ENCODE measurements at places on chromosomes 7 and 10.

GRCh38 chr7:1197997-1198625 lies 34.6 kb upstream of the UNCX start:
- no peak for DNase-seq

- no peak for DNase-seq
Measured at GRCh38 chr10:97090035-97090434, 95.7 kb downstream of the SLIT1 start.

DNA sequence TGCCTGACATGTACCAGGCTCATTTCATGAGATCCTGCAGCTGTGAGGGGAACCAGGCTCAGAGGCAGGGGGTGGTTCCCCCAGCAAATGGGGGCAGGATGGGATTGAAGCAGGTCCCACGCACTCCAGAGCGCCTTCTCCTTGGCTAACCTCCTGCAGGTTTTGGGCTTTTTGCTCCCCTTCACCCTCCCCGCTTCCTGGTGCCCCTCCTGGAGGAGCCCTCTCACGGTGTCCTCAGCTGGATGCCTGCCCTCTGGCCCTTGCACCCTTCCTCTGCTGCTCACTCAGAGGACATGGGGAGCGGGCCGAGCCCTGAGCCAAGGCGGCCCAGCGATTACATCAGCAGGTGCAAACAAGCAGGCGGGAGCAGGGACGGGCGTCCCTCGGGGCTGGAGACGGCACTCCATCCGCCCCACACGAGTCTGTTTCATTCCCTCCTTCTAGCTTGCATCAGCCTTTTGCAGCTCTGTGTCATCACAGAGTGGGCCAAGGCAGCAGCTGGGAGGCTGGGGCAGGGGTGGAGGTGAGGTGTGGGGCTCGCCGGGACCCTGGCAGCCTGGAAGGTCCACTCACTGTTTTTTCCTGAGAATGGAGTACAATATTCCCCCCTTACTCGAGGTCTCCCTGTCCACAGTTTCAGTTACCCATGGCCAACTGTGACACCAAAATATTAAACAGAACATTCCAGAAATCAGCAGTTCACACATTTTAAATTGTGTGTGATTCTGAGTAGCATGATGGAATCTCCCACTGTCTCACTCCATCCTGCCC lies 52.7 kb upstream of the SLC29A3 start:
- no peak for DNase-seq

DNA sequence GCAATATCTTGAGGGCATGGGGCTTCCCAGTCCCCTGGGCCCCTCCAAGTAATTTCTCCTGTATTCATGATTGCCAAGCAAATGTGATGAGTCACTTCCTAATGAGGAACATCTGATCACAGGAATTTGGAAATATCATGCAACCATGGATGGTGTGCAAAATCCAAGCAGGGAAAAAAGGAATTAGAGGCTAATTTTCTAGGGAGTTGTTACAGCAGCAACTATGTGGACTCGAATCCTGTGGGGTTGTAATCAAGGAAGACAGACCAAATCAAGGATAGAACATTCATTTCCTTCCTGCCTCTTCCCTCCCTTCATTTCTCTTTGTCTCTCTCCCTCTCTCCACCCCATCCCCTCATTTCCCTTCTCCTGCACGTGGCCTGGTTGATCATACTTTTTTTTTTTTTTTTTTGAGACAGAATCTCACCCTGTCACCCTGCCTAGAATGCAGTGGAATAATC lies 23.9 kb upstream of the AGFG2 start:
- DNase-seq, result no peak

- DNase-seq, result no peak
Measured at GRCh38 chr10:29407280-29407858, 118.5 kb downstream of the LYZL1 start.

DNA sequence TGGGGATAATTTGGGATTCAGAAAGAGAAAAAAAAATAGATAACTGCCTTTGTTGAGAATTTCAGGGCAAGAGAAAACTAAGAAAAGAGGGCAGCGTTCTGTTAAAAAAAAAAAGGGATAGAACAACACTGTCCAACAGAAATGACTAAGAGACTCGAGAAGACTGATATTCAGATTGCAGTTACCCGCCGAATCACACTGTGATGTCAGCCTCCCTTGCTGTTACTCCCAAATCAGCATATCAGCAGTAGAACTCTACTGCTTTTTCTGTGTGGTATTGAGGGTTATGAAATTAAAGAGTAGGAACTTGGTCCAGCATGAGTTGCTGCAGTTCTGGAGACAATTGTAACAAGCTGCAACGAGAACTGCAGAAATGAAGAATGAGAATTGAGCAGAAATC lies 1.9 kb downstream of the GJC3 start:
- DNase-seq, result no peak

DNA sequence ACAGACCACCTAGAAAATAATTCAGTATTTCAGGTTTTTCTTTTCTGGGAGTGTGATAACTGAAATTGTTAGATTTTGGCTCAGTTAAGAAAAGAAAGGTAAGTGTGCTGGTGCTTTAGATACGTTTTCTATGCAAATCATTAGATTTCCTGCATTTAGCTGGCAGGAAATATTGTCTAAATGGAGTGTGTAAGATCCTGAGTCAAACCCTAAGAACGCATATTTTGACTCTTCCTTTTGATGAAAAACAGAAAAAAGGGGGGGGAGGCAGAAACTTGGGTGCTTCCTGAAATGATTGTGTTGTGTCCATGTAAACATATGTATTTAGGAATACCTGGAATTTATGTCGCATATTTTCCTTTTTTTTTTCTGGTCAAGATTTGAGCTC lies 1.2 kb downstream of the GRK5 start:
- DNase-seq, result no peak

DNA sequence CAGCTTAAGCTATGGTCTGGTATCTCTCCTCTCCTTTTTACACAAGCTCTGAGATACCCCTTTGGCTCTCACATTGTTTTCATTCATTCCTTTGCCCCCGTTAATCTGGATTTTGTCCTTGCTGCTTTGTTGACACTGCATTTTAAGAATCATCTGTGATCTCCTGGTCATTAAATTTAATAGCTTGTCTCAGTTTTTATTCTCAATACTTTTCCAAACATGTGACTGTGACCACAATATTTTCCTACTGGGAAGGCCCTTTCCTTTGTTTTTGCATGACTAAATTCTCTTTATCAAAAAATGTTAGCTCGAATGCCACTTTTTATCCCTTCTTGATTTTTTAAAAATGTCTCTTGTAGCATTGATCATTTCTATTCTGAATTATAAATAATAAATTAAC lies 171.2 kb downstream of the SUGCT start:
- DNase-seq, result no peak

GRCh38 chr10:104339469-104340110 lies 1.3 kb upstream of the ITPRIP start:
- no peak for DNase-seq

DNA sequence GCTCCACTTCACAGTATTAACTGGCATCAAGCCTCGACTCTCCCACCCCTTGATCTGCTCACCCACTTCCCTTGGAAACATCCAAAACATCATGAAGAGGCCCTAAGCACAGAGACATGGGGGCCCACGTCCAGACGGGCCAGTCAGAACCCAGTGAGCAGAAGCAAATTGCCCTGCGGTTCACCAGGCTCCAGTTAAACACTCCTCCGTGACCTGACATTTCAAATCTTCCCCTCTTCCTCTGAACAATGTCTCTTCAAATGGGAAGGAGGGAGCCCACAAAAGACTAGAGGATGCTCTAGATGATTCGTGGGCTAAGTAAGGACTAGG lies 44.8 kb downstream of the CLEC2L start:
- no peak for DNase-seq

GRCh38 chr7:87810726-87811125 lies 65.4 kb downstream of the SLC25A40 start:
- no peak for DNase-seq

DNA sequence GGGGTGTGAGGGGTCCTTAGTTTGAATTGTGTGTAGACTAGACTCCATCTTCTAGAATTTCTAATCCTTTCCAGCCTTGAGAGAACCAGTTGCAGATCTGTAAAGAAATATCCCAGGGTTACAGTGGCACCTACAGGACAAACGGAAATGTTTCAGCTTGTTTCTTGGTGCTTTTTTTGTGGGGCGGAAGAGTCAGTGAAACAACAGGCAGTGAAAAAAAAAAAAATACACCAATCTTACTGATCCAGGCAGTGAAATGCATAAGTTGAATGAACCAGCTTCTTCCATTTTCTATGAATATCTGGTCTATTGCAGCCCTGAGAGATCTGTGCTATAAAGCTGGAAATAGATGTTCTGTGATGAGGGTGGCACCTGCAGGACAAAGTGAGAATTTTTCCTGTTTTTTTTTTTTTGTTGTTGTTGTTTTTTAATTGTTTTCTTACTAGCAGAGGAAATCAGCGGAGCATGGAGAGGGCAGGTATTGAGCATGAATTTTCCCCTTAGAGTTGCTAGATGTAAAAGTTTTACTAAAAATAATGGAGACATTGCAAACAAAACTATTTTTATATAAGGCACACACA lies 81.9 kb upstream of the DYNC1I1 start:
- DNase-seq, result peak; percentile 22

DNA sequence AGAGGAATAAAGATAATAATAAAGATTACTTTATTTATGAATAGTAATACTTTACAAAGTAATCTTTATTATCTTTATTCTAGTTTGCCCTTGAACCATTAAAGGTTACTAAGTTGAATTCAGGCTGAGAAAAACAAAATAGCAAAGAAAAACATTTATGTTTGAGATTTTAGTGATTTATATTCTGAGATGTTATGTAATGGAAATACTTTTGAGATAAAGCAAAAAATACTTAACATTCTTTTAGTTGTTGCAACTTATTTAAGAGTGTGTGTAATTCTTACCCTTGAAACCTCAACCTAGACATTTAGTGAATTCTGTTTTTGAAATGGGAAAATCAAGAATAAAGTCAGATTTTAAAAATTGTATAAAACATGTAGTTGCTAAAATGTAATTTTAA lies 40.0 kb downstream of the MINPP1 start:
- DNase-seq, result no peak

GRCh38 chr10:114043532-114044246 lies at the start of gene ADRB1:
ADRB1 (plus strand) TSS chr10:114043866; CDS start chr10:114044133, 267 bp downstream.
- no peak for DNase-seq

DNA sequence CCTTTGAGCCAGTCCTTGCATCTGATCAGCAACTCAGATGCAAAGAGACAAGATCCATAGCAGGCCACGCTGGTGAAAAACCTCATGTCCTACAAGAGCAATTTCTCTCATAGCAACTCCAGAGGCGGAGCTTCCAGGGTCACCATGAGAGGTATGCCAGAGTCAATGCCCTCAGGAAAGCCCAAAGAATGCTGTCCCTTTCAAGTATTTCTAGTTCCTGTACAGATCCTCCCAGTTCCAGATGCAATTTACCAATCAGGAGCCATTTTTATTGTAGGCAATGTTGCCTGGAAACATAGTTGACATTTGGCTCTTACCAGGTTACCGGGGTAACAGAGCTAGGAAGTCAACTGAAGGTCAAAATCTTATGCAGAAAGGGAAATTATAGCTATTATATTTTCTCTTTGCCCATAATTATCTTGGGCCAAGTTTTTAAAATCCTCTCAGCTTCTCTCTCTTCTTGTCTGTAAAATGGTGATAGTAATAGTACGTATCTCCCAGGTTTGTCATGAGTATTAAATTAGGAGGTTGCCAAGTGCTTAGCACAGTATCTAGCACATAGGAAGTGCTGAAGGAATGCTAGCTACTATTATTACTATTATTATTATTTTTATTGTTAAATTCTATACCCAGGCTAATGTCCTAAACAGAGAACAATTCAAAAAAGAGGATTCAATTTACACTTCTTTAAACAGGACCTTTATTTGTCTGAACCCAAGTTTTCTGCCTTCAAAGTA lies 46.3 kb upstream of the TM9SF3 start:
- no peak for DNase-seq

DNA sequence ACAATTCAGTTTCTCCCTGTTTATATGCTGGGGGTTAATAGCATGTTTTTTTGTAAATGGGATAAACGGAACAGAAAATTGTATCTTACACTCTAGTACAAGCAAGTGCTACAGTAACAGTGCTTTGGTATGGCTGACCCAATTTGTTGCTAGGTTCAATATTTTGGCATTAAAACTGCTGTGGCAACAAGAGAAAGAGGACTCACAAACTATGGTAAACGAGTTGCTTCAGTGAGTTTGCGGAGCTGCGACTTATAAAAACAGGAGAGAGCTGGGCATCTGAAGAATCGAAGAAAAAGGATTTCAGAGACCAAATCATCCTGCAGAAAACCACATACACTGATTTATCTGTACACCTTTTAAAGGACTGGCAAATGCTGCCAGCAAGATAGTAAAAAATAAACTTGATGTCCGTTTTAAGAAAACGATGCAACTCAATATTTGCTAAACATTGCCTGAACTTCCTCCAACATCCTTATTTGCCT lies 2.2 kb downstream of the GLUD1 start:
- no peak for DNase-seq

DNA sequence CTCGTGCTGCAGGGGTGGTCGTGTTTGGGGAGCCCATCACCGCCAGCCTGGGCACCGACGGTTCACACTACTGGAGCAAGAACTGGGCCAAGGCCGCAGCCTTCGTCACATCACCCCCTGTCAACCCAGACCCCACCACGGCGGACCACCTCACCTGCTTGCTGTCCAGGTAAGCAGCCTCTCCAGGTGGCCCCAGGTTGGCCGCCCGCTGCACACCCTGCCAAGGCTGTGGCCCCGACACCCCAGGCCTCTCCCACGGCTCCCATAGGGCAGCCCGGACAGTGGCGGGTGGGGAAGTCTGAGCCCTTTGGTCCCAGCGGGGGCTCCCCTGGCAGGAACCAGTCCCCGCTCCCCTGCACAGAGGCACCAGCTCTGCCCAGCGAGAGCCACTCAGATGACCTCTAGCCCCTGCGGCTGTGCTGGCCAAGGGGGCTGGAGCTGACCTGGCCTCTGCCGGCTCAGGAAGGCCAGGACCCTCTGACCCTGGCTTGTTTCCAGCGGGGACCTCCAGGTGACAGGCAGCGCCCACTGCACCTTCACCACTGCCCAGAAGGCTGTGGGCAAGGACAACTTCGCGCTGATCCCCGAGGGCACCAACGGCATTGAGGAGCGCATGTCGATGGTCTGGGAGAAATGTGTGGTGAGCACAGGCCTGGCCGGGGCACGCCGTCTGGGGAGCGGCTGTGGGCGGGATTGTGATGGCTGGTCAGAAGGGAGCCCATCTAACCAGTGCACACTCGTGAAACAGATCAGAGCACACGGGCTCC lies 13.8 kb downstream of the DPYSL4 start:
- no peak for DNase-seq

- DNase-seq, result no peak
Measured at GRCh38 chr10:12769323-12770044, 232.0 kb downstream of the CCDC3 start.

- no peak for DNase-seq
Measured at GRCh38 chr10:90197766-90198165, 496.4 kb downstream of the KIF20B start.

- DNase-seq, result no peak
Measured at GRCh38 chr10:123862421-123863182, 29.0 kb downstream of the CPXM2 start.

DNA sequence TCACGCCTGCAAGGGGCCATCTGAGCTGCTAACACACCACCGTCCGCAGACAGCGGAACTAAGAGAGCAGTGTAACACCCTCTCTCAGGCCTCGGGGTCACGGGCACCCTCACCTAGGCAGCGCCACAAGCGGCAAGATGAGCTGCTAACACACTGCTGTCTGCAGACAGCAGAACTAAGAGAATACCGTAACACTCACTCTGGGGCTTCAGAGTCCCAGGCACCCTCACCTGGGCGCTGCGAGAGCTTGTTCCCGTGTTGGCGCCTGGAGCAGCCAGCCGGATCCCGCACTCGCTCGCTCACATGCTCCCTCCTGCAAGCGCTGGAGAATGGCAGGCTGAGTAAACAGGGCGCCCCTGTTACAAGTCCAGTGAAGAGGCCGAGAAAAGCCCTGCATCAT lies 160.2 kb downstream of the SRPK2 start:
- no peak for DNase-seq
